A549 treated with Hydrocortisone at 1 μM for 4 hours (cell line): ENCODE measurements at places on chromosomes 2 and 18. TPM values are rescaled to one million over a fixed set of nuclear protein-coding genes. Genes with fewer than 3 reads are reported as not detected.

Gene ELAC1
- 4.7 to 5.4 TPM (median 4.9 TPM) in 5 replicates for total RNA-seq

Gene DLX1
- 2.0 to 3.3 TPM (median 2.8 TPM) in 5 replicates for total RNA-seq

Gene SP100
- 25.1 to 31.2 TPM (median 27.8 TPM) in 5 replicates for total RNA-seq

Gene POTEJ
- not detected in 5 replicates for total RNA-seq
